ENCODE measurements at places on chromosomes 7 and 10.
A peak's percentile ranks its signal among the peaks of the same experiment; 100 is the strongest.

DNA sequence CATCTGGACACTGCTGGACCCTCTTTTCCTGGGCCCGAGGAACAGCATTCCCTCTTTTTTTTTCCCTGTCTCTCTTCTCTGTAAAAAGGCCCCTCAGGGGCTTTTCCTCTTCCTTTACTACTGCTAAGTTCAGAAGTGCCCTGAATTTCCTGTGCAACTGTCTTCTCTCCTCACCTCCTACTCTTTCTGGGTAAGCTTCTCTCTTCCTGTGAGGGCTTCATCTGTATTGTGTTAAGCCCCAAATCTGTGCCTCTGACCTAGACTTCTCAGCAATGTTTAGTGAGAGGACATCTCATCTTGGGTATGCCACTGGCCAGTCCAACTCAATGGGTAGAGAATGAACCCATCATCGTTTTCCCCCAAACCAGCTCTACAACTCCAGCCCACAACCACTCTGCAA is 174.2 kb downstream of the PTEN start:
- DNase-seq: no peak

DNA sequence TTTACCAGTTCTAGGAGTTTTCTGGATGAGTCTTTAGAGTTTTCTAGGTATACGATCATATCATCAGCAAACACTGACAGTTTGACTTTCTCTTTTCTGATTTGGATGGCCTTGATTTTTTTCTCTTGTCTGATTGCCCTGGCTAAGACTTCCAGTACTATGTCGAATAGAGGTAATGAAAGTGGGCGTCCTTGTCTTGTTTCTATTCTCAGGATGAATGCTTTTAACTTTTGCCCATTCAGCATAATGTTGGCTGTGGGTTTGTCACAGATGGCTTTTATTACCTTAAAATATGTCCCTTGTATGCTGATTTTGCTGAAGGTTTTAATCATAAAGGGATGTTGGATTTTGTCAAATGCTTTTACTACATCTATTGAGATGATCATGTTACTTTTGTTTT is 223.2 kb upstream of the COBL start:
- no peak for DNase-seq

DNA sequence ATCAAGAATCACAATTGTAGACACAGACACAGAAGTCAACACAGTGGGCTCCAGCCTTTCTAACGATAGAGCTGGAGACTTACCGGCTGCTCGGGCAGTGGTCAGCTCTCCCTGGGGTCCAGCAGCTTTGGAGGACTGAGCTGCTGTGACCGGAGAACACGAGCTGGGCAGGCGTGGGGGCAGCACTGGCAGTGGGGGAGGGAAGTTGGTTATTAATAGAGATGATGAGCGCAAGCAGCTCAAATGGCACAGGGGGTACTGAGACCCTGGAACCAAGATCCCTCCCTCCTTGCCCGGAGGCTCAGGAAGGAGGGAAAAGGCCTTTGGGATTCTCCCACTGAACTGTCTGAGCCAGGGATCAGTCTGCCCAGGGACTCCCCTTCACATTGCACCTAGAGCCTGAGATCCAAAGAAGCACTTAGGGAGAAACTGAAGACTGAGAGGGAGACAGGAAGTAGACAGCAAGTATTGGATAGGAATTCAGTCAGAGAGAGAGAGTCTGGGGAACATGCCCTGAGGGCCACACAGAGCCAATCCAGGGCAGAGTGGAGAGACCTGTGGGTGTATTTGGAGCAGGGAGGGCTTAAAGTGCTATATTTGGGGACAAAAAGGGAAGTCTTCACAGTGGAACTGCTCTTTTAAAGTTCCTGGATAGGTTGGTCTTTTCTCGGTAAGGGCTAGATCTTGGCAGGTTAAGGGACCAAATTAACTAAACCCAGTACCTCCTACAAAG is at the start of gene MYOZ1:
Gene MYOZ1 (minus strand): TSS at position 147 of the 733 bp plus-strand sequence. CDS start 1,457 bp downstream, outside the sequence.
- DNase-seq: no peak

DNA sequence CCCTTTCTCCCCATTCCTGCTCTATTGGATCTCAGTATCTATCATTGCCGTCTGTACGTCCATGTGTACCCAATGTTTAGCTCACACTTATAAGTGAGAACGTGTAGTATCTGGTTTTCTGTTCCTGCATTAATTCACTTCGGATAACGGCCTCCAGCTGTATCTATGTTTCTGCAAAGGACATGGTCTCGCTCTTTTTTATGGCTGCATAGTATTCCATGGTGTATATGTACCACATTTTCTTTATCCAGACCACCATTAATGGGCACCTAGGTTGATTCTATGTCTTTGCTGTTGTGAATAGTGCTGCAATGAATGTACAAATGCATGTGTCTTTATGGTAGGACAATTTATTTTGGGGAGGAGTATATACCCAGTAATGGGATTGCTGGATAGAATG is 94.4 kb upstream of the MPP7 start:
- no peak for DNase-seq

DNA sequence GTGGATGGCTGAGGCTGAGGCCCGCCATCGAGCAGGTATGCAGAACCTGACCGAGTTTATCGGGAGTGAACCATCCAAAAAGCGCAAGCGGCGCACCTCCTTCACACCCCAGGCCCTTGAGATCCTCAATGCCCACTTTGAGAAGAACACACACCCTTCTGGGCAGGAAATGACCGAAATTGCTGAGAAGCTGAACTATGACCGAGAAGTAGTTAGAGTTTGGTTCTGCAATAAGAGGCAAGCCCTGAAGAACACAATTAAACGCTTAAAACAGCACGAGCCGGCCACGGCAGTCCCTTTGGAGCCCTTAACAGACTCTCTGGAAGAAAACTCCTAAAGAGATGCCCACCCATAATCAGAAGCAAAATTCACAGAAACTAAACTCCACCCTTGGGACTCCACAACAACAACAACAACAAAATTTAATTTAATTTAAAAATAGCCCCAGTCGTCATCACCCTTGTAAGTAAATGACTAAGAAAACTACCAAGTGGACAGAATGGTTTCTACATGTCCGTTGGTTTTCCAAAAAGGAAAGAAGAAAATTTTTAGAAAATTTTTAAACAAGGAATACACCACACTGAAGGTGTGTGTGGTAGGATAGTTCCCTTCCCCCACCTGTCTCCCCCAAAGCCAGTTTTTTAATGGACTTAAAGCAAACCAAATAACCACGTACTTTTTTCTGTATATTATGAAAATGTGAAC is 101.7 kb upstream of the YAE1 start:
- no peak for DNase-seq

DNA sequence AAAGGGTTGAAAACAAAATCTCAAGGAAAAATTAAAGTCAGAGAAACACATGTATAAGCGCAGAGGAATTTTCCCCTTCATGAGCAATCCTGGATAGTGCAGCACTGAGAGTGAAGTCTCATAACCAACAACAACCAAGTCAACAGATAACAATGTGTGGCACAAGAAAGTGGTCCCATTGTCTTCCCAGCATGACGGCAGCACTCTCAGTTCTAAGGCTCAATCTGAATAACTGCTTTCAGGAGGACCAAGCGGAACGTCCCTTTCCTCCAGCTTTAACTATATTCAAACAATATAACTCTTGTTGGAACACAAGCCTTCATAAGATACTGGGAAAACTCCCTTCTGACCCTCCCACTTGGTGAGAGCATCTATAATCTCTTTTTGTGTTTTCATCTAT is 137.9 kb downstream of the RAPGEF5 start:
- DNase-seq: no peak

DNA sequence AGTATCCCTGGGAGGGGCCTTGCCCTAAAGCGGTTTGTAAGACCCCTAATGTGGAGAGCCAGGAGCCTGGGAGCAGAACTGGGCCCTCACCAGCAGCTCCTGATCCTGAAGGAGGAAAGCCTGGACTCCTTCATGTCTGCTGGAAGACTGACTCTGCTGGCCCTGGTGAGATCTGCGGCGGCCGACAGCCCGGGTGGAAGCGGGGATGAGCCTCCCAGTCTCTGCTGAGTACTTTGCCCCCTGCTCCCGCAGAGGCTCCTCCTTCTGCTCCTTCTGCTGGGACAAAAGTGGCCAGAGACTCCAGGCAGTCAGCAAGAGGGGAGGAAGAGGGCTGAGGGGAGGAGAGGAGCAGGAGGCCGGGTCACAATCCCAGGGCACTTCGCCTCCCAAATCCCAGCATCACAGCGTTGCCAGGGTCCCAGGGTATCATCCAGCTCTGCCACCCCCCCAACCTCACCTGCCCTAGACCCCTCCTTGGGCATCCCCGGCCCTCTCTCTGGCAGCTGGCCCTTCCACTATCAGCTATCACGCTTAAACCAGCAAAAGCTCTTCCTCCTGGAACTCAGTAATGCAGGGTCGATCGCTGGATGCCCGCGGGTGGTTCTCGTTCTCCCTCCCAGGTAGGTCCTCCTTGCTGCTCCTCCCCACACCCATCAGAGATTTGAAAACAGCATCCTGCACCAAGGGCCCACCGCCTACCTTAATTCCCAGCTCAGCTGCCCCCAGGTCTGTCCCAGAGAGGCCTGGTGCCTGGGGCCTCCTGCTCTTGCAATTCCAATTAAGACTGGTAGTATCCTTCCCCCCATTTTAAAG is 7.9 kb downstream of the TBATA start:
- no peak for DNase-seq

DNA sequence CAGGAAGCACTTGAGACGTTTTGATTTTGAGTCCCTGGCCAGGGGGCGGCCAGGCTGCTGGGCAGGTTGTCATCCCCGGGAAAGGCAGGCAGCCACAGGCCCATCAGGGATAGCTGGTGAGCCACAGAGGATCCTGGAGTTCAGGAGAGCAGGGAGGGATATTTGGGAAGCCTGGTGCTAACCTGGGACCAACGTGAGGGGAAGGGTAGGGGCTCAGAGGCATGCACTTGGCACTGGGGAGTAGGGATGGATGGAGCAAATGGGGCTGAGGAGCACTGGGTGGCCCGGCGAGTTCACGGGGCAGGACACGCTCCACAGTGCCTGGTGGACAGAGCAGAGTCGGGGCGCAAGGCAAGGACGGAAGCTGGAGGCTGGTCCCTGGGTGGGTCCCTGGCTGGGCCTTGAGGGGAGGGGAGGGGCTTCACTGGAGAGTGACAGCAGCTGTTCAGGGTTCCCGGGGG is 30.2 kb downstream of the LRRC27 start:
- no peak for DNase-seq

DNA sequence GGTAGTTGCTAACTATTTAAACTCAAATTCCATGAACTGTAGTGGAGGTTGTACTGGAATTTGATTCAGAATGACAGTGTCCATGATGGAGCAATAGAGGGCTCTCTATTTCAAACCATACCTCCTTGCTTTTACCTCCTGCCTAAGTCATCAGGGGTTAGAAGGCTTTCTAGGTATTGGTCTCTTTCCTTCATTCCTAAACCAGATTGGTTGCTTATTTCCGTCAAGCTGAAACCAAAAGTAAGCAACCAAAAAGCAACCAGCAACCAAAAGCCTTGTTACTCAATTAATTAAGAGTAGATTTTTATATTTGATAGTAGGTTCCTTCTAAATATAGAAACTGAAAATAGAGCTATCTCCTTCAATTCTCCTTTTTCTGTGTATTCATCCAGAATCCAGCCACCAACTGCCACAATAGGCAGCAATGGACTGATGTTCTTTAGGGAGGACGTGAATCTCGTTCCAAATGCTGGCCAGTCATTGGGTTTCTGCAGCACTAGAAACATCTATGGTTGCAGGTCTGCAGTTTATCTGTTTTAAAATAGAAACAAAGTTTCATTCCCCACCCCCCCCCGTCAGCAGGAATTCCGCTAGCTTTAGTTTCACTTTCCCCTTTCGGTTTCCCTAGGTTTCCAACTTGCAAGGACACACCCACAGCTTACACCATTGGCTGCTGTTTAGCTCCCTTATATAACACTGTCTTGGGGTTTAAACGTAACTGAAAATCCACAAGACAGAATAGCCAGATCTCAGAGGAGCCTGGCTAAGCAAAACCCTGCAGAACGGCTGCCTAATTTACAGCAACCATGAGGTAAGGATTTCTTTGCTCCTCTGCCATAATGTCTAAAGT is at the start of gene IFIT1:
Gene IFIT1 (plus strand): TSS at position 717 of the 850 bp plus-strand sequence. CDS start 90 bp downstream, at position 807.
- no peak for DNase-seq

GRCh38 chr10:54415483-54415882 is 385.5 kb downstream of the PCDH15 start:
- DNase-seq: no peak

- no peak for DNase-seq
Measured at GRCh38 chr7:94738071-94738470, 82.1 kb upstream of the SGCE start.

DNA sequence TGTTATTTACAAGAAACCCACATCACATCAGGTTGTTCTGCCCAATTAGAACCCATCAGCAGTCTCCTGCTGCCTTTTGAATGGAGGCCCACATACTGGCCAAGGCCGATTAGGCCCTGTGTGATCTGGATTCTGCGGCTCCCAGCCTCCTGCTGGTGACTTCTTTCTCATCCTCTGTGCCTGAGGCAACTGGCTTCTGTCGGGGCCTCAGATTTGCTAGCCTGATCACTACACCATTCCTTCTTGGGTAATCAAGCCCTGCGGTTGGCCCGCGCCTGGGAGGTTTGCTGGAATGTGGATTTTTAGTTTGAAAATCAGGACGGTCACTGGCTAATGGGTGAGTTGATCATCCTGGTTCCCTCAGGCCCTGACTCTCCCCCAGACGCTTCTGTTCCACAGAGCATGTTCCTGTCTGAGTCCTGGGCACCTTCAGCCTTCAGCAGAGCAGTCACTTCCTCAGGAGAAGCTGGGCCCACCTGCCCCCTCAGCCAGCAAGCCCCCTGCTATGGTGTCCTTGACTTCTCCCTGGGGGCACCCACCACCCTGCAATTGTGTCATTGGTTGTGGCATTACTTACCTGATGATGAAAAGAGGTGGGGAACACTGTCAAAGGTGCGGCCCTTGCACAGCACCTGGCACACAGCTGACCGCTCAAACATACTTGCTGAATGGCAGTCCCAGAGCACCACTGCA is 207.6 kb downstream of the PHTF2 start:
- DNase-seq: no peak

GRCh38 chr7:40742270-40742669 is 607.5 kb downstream of the SUGCT start:
- no peak for DNase-seq

GRCh38 chr10:5811387-5811821 is 1.8 kb downstream of the GDI2 start:
- DNase-seq: peak; percentile 33

GRCh38 chr7:117129521-117129955 is 176.2 kb downstream of the ST7 start:
- DNase-seq: no peak

DNA sequence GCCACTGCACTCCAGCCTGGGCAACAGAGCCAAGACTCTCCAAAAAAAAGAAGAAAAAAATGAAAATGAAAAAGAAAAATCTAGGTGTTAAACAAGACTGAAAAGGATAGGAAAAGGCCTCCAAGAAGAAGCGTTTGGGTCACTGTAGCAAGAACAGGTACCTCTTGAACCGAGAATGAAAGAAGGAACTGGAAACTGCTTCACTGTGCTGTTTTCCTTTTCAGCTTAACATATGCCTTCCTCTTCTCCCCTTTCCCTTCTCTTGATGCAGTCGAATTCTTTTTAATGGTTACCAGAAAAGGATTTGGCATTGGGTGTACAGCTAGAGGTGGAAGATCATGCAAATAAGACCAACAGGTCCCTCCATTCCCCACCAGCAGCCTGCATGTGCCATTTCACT is 28.1 kb downstream of the LRRC4 start:
- DNase-seq: no peak

GRCh38 chr10:114458955-114459354 is 54.7 kb upstream of the AFAP1L2 start:
- no peak for DNase-seq

GRCh38 chr7:113768387-113768786 is 150.4 kb downstream of the PPP1R3A start:
- DNase-seq: no peak

Measured in sciatic nerve (tissue), 2 donors.